Muscle of leg (tissue), 16 donors: ENCODE measurements at places on chromosomes 5 and 9. TPM values are rescaled to one million over a fixed set of nuclear protein-coding genes. Genes with fewer than 3 reads are reported as not detected.

Gene FBP1
- 0.53 TPM for total RNA-seq

Gene NMRK1
- total RNA-seq = 14.2 TPM

Gene NUTM2G
- total RNA-seq = not detected

Gene C1QTNF3
- 131 TPM for total RNA-seq

Gene IFNA13
- total RNA-seq = 0.04 TPM

Gene POLR3G
- total RNA-seq = 1.3 TPM
